ENCODE measurements at places on chromosomes 1 and 21.
A peak's percentile ranks its signal among the peaks of the same experiment; 100 is the strongest.

- no peak for DNase-seq
Measured at GRCh38 chr1:215833941-215834729, 267.0 kb downstream of the KCTD3 start.

DNA sequence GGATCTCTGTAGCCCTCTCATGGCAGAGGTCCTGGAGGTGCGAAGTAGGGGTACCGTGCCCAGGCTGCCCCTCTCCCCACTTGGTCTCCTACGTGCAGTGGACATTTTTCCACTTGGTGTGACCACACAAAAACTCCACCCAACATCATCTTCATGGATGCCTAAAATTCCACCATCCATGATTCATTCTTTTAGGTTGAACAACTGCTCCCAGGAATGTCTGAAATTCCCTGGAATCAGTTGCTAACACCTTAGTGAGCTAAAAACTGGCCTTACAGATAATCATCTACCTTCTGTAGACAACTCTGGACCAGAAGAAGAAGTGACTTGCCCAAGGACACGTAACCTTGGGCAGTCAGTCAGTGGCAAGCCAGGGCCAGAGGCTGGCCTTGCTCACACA, 32.1 kb upstream of the CLIC4 start:
- DNase-seq = no peak

GRCh38 chr1:19738076-19738475, 61.6 kb downstream of the TMCO4 start:
- no peak for DNase-seq

- DNase-seq = no peak
Measured at GRCh38 chr1:174996476-174996875, 3.3 kb upstream of the CACYBP start.

DNA sequence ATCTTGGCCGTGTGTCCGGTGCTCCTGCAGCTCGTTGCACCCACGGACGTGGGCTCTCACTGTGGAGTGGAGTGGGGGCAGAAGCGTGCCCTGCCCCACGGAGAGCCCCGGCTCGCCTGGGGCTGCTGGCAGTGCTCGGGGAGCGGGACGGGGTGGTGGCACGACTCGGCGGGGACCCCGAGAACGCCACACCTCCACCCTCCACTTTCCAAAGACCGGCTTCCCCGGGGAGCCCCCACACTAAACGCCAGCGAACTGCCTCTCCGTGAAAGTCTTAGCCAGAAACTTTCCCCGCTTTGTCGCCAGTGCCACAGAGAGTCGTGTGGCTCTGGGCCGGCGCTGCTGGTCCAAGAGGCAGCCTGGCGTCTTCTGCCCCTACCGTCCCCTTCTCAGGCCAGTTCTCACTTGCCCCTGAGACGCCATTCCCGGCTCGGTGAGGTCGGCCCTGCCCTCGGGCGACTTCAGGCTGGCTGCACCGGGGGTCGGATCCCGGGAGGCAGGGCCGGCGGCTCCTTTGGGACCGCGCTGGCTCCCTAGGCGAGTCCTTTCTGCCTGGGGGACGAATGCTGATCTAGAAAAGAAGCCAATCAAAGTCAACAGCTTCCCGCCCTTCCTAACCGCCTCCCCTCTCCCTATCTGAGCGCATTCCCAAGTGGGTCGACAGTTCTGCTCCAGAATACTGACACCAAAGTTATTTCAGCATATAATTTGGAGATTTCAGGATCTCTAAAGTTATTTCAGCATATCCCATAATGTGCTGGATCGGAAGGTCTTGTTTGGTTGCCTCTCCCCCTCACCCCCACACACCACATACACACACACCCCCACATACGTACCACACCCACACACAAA, 2.6 kb upstream of the SAMD13 start:
- DNase-seq = peak; percentile 60

DNA sequence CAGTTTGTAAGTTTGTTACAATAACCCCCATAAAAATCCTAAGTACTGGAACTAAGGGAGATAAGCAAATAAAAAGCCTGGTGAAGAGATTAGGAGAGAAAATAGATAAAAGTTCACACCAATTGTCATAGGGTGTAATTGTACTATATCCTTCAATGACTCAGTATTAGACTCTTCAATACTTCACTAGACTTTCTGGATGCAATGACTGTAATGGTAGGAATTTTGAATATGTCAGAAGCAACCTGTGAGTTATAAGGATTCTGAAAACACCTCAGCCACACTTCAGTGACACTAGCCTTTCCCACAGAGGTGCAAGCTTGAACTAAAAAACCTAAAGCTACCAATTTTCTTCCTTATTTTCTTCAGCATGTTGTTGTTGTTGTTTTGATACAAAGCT, 147.9 kb downstream of the PTGER3 start:
- DNase-seq = no peak

DNA sequence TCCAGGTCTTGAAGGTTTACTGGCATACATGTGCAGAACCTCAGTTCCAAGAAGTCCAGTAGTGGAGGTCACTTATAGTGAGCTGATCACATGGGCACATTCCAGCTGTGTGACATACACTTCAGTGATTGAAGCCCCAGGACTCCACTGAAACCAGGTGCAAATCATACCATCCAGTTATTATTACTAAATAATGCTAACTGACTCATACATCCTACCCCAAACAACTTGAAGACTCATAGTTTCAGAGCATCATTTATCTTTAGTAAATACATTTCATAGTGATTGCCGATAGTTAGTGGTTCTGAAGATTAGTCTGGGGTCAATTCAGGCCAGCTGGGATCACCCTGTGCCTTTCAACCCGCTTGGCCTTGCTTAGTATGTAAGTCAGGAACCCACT, 137.9 kb upstream of the UBE2U start:
- DNase-seq = no peak

DNA sequence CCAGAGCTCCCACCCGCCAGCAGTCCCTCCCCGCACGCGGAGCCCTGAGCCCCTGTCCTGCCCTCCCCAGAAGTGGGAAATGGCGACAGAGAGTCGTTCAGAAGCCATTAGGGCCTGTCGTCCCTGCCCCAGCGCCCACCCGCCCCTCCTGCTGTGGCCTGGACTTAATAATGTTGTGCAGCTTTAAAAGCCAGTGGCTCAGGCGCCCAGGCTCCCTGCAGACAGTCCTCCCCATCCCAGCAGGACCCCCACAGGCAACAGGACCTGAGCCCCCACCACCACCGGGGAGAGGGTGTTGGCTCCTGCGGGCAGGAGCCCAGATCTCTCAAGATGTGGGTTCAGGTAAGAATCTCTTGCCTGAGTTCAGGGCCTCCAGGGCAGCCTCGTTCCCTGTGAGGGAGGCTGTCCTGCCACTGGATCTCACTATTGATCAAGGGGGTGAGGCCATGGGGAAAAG, 125.3 kb upstream of the RUNX3 start:
- DNase-seq = no peak

DNA sequence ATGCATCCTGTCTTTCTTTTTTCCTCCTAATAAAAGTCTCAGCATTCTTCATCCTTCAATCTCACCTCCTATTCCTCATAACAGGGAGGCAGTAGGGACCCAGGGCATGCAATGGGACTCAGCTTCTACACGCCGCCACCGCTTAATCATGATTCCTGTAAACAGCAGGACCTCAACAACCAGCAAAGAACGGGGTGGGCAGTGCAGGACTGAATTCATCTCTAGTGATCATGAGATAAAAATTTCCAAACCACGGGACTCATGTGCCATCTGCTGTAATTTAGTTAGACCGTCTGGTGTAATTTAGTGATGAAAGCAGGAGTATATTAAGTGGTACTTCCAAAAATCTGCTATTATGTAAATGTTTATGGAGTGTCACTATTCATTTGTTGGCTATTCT, 5.4 kb downstream of the PRAMEF12 start:
- DNase-seq = no peak

DNA sequence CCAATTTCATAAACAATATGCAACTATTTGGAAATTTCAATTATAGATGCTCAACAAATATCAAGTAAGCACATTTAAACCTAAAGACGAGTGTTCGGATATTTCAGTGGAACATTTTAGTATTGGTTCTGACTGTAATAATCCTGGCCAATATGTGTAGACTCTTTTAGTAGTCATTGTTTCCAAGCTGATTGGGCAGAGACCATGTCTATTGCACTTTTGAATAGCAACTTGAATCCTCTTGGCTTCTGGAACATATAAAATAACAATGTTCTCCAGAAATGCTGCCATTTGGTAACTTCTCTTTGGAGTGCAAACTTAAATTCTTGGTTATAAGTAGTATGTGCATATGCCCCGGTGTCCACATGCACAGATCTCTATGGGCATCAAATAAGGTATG, 205.5 kb upstream of the C1orf105 start:
- DNase-seq = no peak

DNA sequence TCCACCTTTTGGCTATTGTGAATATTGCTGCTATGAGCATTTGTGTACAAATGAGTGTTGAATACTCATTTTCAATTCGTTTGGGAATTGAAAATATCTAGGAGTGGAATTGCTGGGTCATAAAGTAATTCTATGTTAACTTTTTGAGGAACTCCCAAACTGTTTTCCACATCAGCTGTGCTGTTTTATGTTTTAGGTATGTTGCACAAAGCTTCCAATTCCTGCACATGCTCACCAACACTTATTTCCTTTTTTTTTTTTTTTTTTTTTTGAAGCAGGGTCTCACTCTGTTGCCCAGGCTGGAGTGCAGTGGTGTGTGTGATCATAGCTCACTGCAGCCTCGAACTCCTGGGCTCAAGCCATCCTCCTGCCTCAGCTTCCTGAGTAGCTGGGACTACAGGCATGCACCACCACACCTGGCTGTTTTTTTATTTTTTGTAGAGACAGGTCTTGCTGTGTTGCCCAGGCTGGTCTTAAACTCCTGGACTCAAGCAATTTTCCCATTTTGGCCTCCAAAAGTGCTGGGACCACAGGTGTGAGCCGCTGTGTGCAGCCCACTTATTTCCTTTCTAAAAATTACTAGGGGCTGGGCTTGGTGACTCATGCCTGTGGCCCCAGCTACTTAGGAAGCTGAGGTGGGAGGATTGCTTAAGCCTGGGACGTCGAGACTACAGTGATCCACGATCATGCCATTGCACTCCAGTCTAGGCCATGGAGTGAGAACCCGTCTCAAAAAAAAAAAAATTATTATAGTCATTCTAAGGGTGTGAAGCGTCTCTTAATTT, 33.4 kb downstream of the TMCC2 start:
- DNase-seq = no peak

DNA sequence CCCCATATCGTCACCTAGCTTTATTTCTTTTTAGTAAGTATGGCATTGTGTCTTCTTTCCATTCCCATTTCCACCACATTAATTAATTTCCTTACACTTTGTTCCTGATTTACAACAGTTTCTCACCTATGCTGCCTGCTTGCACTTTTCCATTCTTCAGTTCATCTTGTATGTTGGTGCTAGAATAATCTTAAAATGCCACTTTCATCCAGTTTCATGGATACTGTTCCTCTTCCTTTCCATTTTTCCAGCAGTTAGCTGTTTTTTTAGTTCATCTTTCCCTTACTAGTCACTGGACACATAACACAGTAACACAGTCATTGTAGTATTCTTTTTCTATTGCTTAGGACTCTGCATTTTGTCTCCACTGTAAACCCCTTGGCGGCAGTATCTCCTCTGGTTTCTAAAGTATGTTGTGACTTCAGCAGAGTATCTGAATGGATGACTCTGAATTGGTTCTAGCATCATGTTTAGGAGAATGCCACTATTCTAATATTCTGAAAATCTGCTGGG, 2.1 kb downstream of the CDC7 start:
- DNase-seq = peak; percentile 23

- DNase-seq = no peak
Measured at GRCh38 chr1:221022331-221022730, 143.1 kb downstream of the HLX start.

- DNase-seq = no peak
Measured at GRCh38 chr21:41921021-41921420, 32.8 kb downstream of the C2CD2 start.

DNA sequence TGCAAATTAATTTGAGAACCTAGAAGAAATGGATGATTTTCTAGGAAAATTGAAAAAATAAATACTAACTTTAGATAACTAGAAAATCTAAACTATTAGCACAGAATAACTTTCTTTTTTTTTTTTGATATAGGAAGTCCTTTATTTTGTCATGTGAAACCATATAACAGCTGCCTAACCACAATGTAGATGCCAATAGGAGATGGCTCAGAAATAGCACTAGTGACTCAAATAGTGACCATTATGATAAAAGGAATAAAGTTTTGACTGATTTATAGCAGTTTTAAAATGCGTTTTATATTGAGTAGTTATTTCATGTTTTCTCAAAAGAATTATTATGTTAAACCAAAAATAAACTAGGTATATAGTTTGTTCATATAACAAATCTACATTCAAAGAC, 158.0 kb upstream of the CACYBP start:
- no peak for DNase-seq

DNA sequence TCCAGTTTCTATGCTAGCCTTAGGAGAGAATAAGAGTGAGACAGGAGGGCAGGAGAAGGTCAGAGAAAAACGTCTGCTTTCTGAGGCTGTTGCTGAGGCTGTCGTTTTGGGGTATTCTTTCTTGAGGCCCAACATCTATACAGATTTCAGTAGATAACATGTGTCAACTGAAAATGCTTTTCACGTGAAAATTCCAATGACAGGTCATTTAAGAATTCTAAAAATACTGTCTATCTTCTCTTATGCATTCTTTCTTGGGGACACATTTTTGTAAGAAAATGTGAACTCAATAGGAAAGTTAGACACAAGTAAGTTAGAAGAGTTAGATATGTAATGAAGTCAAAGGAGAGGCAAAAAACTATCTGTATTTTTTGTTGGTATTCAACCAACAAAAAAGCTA, 150.8 kb downstream of the TGFB2 start:
- no peak for DNase-seq

Measured in mesendoderm (in vitro differentiated cells).